Inflammatory macrophage treated with lipopolysaccharide for 4 hours (primary cell): ENCODE measurements at places on chromosomes 4 and X.

DNA sequence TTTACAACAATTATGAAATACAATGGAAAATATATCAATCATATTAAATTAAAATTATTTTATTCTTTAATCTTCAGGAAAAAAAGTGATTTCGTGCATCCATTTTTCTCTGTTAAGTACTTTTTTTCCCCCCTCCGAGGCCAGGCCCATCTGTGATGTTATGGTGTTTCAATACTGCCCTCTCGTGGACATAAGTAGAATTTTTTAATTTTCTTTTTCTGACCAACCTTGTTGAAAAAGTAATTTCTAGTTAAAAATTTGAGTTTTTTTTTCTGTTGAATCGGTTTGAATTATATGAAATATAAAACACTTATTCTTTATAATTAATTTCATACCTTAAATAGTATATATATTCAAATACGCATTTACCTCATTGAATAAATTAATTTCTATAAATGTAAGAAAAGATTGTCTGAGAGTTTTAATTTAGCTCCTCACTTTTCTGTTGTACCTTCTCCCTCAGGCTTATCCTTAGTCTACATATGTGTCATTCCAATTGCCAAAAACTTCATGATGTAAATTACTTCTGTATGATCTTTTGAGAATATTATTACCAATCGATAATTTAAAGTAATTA is 175.8 kb upstream of the TECRL start:
- peak; percentile 29 for DNase-seq

GRCh38 chrX:13937370-13938050 is 92.2 kb downstream of the GEMIN8 start:
- no peak for DNase-seq

DNA sequence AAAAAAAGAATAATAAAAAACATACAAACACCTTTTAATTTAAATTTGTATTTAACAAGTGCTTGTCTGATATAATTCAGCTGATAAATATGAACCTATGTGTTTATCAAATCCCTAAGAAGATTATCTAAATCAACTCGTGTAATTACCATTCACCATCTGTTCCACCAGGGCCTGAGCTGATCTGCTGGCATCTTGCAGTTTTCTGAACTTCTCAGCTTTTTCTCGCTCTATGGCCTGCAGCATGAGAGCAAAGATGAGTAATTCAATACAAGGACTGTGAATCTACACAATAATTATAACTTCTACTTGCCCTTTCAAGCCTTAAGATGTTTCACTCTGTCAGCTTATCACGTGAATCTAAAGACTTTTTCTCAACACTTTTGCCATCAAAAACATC is 709.7 kb downstream of the DMD start:
- DNase-seq, result no peak

DNA sequence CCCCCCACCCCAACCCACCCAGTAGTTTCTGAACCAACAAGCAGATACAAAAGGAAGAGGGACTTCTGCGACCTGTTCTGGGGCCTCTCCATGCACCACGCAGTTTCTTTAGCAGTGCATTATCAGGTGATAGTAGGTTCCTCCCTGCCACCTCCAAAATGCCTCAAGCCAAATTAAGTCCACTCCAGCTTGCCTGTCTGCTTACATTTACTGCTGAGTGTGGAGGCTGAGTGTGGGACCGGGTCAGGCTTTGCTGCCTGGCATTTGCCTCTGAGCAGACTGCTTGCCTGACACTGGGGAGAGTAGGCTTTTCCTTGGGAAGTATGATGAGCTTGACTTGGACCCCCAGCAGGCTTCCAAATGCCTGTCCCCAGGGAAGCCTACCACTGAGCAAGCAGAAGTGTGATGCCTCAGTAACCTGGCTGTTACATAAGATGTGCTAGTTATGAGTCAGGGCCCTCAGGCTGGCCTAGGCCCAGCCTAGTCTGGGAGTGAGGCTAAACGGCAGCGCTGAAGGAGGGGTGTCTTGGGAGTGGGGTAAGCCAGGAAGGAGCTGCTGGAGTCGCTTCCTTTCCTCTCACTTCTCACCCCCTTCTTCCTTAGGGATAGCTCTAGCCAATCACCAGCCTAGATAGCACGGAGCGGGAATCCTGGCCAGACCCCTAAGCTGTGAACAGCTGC is 9.0 kb downstream of the TSC22D3 start:
- DNase-seq, result no peak

GRCh38 chr4:182486881-182487280 is 243.7 kb downstream of the TENM3 start:
- peak; percentile 29 for DNase-seq

DNA sequence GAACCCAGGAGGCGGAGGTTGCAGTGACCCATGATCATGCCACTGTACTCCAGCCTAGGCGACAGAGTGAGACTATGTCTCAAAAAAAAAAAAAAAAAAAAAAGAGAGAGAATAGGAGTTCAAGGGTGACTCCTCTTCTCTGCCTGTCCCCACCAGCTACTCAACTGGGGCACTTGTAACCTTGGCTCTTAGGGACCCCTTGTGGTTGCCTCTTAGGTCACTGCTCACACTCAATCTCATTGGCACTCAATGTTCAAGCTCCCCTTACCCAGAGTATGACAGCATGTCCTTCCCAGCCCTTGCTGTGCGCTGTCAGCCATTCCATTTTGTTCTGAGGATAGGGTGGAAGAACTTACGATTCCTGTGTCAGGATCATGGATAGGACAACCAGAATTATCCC is 82.4 kb upstream of the BEND4 start:
- no peak for DNase-seq

- peak; percentile 4 for DNase-seq
These were observed 31.3 kb downstream of the SUPT20HL2 start for GRCh38 chrX:24282381-24283126.

DNA sequence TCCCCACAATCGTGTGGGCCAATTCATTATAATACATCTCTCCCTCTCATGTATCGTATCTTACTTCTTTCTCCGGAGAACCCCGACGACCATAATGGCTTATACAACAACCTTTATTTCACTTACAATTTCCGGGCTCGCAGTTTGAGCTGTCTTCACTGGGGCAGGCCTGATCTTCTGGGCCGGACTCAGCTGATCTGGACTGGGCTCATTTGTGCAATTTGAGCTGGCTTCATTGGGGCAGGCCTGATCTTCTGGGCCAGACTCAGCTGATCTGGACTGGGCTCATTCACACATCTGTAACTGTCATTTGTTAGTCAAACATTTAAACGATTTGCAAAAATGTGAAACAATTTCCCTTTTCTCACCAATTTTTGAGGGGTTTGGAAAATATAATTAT is 171.5 kb upstream of the FRG1 start:
- no peak for DNase-seq

DNA sequence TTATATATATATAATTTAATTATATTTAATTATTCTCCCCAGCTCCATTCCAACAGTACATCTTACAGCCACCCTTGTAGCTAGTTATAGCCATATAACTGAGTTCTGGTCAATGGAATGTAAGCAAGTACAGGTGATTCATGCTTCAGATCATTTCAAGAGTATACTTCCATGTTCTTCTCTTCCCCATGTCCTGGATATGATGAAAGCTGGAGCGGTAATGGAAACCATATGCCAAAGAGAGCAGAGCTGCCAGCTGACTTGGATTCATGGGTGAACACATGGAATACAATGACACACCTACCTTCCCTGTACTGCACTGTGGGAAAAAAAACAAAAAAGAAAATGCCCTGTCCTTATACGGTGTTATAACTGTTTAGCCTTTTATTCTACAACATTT is 17.5 kb upstream of the CORIN start:
- DNase-seq, result no peak

- DNase-seq, result peak; percentile 50
These were observed 37.2 kb upstream of the PTPN13 start for GRCh38 chr4:86556791-86557415.

- peak; percentile 28 for DNase-seq
These were observed at the start of gene PCYT1B for GRCh38 chrX:24647257-24648058. TSS of gene PCYT1B (minus strand) at chrX:24647347. CDS start at chrX:24647105, 242 bp downstream.

DNA sequence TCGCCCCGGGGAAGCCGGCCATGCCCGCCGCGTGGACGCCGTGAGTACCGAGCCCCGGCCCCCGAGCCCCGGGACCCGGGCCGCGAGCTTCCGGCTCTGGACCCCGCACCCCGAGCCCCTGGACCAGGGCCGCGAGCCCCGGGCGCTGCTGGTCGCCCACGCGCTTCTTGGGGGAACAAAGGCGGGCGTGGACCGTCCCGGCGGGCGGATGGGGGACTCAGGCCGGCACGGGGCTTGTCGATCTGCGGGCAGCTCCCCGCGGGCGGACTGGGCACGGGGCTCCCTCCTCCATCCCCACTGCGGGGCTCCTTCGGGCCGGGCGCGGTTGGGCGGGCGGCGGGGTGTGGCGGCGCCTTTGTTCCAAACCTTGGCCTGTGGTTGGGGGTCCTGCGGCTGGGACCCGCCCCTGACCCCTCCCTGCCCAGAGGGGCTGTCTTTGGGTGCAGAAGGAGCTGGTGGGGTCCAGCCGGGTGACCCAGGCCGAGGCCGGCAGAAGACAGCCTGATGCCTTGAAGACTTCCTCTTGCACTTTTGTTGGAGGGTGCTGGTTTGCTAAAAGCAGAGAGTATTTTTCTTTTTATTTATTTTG is 25.2 kb upstream of the ADD1 start:
- DNase-seq, result no peak
